Nephron progenitor cell (in vitro differentiated cells): ENCODE measurements at places on chromosomes 16 and 17.

DNA sequence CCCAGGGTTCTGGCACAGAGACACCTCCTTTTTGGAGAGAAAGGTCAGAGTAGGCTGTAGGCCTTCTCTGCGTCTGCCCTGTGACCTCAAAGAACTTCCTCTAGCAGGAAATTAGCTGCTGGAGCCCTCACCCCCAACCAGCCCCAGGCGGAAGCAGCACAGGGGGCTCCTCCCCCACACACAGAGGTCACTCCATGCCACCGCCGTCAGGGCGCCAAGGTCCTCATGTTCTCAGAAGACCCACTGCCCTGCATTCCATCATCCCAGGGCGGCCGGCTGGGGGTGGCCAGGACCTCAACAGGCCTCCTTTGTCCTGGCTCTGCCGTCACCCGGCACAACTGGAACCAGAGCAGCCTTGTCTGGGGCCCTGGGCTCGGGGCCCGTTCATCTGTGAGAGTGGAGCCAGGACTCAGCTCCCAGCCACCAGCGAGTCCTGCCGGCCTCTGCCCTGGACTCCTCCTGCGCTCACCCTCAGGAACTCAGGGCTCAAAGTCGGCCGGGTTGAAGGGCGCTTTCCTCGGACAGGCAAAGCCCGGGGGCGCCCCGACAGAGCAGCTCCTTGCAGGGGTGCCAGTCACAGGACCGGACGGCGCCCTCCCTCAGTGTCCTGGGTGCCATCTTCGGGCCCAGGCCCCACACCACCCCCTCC is 1.2 kb downstream of the TMC6 start:
- peak; percentile 70 for DNase-seq

- DNase-seq = no peak
Observed at GRCh38 chr17:48068491-48068961, 20.4 kb downstream of the NFE2L1 start.

DNA sequence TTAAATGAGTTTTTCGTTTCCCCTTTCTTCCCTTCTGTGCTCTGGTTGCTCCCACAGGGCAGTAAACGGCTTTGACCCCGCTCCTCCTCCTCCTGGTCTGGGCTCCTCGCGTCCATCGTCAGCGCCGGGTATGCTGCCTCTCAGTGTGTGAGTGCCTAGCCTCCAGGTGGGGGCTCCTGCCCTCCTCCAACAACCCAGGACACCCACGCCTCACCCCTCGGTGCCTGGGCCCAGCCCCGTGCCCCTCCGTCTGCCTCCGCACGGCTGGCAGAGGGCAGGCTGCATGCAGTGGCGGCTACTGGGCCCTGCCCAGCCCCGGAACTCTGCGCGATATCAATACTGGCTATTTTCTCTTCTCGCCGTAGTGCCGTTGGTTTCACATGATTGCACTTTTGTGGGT is 31.2 kb downstream of the NDEL1 start:
- DNase-seq = no peak

DNA sequence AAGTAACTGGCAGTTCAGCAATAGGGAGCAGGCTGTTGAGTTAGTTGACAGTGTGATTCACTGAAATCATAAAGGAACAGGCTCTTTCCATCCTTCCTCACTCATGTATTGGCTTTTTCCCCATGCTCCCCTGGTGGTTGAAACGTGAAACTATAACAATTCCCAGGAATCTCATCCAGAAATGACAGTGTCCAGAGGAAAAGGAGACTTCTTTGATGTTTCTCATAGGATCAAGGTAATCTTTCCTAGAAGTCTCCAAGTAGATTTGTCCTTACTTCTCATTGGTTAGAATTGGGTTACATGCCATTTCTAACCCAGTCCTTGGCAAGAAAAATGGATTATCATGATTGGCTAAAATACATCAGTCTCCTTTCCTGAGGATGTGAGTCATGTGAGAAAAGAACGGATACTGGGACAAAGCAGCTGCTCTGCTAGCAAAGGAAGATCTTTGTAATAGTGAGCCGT is 14.4 kb downstream of the TTC19 start:
- no peak for DNase-seq

- DNase-seq = peak; percentile 31
Observed at GRCh38 chr16:28264656-28265055, 27.7 kb upstream of the SBK1 start.

GRCh38 chr17:81553616-81554181 is 1.5 kb upstream of the FAAP100 start:
- peak; percentile 38 for DNase-seq

GRCh38 chr17:40024901-40025300 is 9.7 kb downstream of the CSF3 start:
- no peak for DNase-seq

GRCh38 chr16:78129349-78129748 is 29.9 kb downstream of the WWOX start:
- DNase-seq = no peak

DNA sequence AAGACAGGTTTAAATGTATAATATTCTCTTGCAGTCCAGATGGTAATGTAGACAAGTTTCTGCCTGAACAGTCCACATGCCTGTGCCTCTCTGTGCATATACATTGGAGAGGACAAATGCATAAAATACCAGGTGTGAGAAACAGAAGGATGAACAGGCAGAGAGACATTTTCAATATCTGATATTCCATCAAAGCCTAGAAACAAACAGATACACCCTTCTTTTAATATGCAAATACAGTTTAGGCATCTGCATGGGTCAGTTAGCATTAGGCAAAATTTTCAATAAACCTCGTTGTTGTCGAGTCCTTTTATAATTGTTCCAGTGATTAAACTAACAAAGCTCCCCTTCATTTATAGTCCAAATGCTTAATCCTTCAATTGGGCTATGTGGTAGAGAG is 897 bp downstream of the OMG start:
- DNase-seq = no peak

- no peak for DNase-seq
Observed at GRCh38 chr17:68273722-68274121, 17.2 kb downstream of the SLC16A6 start.

DNA sequence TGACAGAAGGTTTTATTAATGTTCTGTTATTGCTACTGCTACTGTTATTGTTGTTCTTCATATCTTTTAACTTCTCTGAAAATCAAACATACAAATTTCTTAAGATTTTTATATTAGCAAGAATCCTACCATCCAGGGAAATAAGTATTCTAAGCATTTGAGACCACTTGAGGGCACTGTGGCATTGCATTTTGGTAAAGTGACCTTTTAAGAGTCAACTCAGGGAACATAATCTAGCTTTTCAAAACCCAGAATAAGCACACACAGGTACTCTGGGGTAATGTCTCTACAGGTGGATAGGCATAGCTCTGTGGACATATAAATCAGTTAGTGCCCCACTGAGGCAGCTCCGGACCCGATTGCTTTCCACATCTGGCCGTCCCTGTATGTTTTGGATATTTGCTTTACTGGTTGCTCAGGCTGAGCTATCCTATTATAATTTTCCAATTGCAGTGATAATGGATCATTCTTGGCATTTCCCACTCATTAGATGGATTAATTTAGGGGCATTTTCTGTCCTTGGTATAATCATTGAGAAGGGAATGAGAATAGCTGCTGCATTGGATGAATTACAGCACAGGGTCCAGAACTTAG is 1425.1 kb upstream of the CDH8 start:
- DNase-seq = peak; percentile 42

DNA sequence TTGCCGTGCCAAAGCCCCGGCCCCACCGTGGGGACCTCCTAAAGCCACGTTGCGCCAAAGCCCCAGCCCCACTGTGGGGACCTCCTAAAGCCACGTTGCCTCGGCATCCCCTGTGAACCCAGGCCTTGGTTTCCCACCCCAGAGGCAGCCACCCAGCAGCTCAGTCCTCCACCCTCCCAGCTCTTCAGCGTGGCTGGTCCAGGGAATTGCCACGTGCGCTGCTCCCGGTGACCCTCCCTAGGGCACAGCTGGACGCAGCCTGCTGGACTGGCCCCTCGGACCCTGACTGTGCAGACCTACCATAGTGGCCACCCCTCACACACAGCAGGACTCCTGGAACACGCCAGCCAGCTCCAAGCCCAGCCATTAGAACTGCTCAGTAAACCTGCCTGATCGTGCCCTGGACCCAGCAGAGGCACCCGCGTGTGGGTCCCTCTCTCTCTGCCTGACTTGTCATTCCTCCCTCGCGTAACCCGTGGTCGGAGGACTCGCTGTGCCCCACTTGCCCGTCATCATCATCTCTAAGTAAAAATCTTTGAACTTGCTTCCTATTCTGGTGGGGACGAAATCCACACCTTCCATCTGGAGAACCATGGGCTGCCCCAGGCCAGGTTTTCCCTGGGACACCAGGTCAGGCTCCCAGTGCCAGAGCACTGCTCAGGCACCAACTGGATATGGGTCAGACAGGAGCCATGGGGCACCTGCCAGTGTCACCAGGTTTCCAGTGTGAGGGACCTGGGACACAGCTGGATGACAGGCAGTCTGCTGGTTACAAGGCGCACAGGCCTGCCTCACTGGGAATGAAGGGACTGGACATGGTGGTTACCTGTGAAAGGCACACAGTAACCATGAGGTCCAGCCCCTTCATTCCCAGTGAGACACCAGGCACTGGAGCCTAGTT is 5.6 kb downstream of the CIAO3 start:
- DNase-seq = no peak

DNA sequence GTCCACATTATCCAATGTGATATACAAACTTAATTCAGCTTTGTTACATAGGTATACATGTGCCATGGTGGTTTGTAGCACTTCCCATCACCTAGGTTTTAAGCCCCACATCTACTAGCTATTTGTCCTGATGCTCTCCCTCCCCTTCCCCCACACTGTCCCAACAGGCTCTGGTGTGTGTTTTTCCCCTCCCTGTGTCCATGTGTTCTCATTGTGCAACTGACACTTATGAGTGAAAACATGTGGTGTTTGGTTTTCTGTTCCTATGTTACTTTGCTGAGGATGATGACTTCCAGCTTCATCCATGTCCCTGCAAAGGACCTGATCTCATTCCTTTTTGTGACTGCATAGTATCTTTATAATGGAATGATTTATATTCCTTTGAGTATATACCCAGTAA is 196.7 kb downstream of the CDH11 start:
- DNase-seq = no peak

DNA sequence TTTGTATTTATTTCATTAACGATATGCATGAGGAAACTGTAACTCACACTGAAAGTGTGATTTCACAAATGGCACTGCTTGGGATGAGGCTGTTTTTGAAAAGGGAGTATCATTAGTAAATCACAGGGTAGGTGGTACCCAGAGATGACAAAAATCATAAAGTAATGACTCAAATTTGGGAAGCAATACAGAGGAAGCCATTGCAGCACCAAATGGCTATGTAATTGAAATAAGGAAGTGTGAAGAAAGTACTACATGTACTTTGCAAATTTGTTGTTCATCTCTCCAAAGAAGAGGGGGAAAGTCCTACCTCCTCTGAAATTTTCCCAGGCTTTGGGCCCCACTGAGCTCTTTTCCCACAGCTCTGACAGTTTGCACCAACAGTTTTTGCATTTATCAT is 12.3 kb upstream of the ABCC12 start:
- DNase-seq = no peak

DNA sequence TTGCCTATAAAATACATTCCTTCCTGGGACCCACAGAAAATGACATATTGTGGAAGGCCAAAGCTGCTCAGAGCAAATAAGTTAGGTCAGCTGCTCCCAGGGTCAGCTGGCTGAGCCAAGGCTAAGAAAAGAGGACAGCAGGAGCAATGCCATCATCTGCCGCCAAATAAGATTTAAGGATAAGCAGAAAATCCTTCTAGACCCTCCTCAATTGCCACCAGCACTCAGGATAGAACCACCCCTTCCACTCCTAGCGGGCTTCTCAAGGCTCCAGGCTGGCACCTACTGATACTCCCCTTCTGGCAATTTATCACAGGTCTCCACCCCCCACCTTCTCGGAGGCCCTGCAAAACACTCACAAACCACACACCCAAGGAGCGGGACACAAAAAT is 22.9 kb downstream of the MBTPS1 start:
- DNase-seq = no peak

DNA sequence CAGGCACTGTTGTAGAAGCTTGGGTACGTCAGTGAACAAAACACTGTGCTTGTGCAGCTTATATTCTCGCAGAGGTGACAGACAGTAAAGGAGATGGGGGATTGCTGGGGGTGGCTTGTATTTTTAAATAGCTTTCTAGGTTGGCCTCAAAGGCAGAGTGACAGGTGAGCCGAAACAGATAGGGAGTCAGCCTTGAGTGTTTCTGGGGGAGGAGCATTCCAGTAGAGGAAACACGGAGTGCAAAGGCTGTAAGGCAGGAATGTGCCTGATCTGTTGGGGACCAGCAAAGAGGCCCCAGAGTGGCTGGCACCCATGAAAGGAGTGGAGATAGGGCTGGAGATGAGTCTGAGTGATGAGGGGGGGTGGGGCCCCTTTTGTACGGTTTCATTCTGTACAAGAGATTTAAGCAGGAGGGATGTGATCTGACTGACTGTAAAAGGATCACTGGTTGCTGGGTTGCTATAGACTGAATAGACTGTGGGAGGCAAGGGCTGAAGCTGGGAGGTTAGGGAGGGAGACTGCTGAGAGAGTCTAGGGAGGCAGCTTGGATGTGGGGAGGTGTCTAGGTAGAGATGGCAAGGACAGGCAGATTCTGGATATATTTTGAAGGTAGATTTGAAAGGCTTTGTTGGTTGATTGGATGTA is 15.2 kb downstream of the NUP93 start:
- no peak for DNase-seq

GRCh38 chr17:2709183-2709661 is 2.3 kb downstream of the CLUH start:
- DNase-seq = no peak

- no peak for DNase-seq
Observed at GRCh38 chr16:49369651-49370611, 3.7 kb upstream of the C16orf78 start.

GRCh38 chr17:17751489-17752088 is 70.3 kb downstream of the RAI1 start:
- DNase-seq = no peak

DNA sequence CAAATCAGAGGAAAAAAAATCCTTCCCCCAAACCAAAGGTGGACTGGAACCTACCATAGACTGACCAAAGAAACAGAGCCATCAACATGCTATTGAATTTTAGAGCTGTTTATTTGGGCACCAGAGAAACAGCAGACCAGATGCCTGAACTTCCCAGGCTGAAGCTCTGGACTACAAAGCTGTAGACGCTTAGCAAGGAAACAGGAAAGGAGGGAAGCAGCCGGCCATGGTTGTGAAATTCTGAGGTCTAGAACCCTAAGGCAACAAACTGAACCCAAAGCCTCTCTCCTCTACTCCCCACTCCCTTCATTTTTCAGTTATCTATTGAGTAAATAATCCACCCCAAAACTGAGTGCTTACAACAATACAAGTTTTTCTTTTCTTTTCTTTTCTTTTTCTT is 45.4 kb upstream of the MEIOC start:
- DNase-seq = no peak
